ENCODE measurements at places on chromosomes 13 and 19.

- DNase-seq = no peak
These were observed 130.0 kb downstream of the CYSLTR2 start for GRCh38 chr13:48783695-48784230.

GRCh38 chr13:80547341-80547740 lies 206.4 kb upstream of the SPRY2 start:
- no peak for DNase-seq

DNA sequence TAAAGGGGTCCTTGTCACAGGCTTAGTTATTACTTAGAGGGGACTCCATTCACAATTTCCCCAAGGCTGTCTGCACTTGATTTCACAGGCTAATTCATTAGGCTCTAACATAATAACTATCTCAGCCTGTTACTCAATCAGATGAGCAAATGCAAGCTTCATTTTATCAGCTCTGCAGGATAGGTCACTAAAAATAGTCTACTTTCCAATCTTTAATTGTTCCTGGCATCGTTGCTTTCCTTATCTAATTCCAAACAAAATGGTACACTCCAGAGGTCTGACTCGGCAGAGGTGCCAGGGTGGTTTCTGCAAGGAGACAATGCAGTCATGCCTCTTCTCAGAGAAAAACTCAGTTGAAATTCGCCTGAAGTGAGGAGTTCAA lies 69.7 kb upstream of the SLC15A1 start:
- DNase-seq = peak; percentile 48

GRCh38 chr13:110403315-110403714 lies 96.2 kb downstream of the COL4A2 start:
- DNase-seq = peak; percentile 71

DNA sequence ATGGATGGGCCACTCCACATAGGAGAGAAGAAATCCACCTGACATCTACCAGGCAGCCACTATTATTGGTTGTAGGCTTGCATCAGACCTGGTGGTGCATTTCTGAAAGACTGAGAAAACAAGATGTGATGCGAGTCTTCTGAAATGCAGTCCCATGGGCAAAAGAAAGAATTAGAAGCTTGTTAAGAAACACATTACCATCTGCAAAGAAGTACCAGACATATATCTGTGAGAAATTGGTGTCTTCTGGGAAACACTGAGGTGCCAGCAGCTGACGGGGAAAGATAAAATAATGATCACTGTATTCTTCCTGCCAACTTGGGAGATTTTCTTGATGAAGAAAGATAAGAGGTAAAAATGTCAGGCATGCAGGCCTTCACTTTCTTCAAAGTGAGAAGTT lies 14.4 kb downstream of the AMER2 start:
- no peak for DNase-seq

Data from astrocyte of the hippocampus (primary cell).